ENCODE measurements at places on chromosomes 4 and X. TPM values are rescaled to one million over a fixed set of nuclear protein-coding genes. Genes with fewer than 3 reads are reported as not detected.

DNA sequence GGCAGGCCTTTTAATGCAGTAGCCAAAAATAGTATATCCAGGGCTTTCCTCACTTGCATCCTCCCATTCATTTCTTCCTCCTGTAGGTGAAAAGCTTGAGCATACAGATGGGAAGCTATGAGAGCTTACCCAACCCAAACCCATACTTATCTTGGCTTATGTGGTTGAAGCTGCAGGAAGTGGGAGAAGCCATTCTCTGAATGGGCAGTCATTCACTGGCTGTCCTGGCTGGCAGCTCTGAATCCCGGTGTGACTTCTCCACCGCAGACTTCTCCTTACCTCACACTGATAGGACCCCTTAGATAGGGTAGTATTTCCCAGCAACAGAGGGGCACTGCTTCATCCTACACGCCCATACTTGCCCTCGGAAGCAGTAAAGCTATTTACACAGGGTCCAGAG is 125.4 kb downstream of the AMMECR1 start:
- DNase-seq, result no peak

- no peak for DNase-seq
These were observed 92.6 kb downstream of the TSPAN5 start for GRCh38 chr4:98565681-98566301.

GRCh38 chrX:39808471-39808917 is 289.3 kb downstream of the BCOR start:
- no peak for DNase-seq

DNA sequence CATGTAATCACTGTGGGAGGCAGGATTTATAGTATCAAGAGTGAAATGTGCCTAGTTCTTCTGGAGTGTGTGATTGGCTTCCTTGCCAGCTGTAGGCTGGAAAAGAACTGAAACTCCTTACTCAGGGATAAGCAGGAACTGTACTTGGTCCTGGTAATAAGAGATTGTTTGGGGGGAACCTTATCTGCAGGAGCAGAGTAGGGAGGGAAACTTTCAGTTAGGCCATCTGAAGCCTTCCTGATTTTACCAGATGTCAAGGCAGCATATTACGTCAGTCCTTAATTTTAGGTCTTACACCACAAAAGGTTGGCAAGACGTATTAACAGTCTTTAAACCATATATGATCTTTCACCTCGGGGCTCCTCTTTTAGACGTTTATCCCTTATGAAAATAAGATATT is 231.5 kb upstream of the FMR1 start:
- no peak for DNase-seq

DNA sequence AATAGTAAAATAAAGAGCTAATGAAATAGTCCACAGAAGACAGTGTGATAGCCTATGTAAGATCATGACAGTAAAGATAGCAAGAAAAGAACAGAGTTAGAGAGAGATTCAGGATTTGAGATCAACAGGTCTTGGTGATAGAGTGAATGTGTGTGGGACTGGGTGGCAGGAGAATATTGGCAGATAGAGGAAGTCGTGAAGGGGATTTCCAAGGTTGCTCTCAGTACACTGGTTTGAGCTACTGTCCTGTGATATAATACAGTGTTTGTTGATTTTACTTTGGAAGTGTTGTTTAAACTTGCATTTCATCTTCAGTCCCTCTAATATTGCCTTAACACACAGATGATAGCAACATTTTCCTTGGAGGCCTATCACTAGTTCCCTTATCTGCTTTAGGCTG is 44.1 kb downstream of the DTHD1 start:
- no peak for DNase-seq

DNA sequence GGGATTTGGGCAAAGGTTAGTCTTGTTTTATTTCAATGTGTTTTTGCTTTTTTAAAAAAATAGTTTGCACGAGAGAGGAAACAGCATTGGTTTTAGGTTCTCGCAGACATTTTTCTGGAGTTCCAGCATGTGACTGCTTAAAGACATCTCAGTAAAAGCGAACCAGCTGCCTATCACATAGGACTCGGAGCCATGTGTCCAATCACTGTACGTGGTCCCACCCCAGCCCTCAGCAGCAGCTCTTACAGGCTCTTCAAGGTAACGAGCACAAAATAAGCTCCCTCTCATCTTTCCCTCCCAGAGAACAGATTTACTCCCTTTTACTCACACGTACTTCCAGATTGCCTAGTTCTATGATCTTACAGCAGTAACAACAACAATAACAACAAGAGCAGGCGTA is 68.7 kb downstream of the MCF2 start:
- DNase-seq, result no peak

DNA sequence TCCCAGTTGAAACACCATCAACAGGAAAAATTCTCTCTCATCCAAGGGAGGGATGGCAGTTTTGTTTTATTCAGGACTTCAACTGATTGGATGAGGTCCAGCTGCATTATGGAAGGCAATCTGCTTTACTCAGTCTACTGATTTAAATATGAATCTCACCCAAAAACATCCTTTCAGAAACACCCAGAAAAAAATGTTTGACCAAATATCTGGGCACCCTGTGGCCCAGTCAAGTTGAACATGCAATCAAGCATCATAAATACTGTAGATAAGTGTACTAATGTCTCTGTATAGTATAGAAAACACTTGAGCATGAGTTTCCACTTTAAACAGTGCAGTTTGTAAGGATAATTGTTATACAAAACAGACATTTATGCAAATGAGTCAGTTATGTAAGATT is 753.2 kb downstream of the ARAP2 start:
- no peak for DNase-seq

GRCh38 chrX:134184936-134185335 is 52.0 kb upstream of the CCDC160 start:
- no peak for DNase-seq

DNA sequence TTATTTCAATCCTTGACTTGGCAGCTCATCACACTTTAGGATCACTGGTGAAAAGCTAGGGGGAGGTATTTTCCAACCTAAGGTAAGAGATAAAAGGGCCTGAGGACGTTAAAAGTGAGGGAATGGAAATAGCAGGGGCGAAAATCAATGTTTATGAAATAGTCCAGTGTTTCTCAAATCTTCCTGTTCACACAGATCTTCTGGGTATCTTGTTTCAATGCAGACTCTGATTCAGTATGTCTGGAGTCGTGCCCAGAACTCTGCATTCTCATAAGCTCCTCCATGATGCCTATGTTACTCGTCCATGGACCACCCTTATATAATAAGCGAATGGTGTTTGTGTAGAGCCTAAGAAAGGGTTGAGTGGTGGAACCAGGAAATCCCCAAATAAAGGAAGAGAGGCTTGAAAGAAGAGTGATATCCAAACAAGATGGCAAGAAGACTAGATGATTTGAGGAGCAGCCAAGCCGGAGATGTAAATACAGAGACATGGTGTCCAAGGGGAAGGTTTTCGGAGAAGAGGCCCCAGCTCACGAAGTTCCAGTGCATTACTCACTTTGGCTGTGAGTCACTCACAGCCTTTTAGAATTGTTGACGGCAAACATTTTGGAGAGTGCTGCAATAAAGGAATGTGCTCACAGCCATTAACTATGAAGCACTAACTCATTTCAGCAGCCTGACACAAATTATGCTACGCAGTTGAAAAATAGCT is 215.6 kb upstream of the PPARGC1A start:
- DNase-seq, result no peak

GRCh38 chrX:119583431-119584059 is 9.2 kb downstream of the UBE2A start:
- DNase-seq, result no peak

- DNase-seq, result no peak
These were observed 101.5 kb downstream of the MXRA5 start for GRCh38 chrX:3244955-3245354.

DNA sequence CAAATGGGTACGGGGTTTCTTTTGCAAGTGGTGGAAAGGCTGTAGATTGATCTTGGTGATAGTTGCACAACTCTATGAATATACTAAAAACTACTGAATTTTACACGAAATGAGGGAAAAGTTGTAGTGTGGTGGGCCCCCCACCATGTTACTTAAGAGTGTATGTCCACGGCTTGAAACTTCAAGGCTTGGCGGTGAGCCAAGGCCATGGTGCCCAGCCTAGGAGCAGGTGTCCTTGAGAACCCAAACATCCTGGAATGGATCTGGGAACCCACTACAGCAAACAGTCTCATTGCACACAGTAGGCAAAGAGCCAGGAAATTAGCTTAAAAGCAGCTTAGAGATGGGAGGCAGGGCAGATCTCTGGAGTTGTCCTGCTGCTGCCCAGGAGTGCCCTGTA is 62.9 kb downstream of the BRCC3 start:
- no peak for DNase-seq

DNA sequence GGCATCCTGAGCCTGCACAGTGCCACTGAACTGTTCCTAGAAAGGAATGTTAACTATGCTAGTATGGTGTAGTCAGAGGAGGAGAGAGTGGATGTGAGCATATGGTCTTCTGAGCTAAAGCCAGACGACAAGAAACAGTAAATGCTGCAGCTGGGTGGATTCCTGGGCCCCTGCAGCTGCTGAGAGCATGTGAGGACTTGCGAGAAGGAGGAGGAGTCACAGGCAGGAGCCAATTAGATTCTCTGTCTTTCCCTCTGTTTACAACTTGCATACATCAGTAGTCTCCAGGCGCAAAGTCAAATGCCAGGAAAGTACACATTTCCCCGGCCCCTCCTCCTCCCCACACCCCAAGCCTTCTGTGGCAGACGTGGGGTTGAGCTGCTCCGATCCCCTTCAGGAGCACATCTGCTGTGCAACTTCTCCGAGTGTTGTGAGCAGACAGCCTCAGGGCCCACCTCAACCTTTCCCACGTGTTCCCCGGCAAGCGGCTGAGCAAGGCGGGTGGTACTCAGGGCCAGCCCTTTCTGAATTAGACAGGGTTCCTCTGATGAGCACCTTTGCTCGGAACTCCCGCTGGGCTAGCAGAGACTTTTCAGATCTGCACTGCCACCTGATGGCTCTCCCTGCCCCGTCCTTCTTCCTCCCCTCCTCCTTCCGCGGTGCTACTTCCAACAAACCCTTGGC is 108.7 kb upstream of the ATP6AP2 start:
- DNase-seq, result peak; percentile 32

GRCh38 chr4:36835246-36835645 is 409.3 kb upstream of the NWD2 start:
- DNase-seq, result no peak

DNA sequence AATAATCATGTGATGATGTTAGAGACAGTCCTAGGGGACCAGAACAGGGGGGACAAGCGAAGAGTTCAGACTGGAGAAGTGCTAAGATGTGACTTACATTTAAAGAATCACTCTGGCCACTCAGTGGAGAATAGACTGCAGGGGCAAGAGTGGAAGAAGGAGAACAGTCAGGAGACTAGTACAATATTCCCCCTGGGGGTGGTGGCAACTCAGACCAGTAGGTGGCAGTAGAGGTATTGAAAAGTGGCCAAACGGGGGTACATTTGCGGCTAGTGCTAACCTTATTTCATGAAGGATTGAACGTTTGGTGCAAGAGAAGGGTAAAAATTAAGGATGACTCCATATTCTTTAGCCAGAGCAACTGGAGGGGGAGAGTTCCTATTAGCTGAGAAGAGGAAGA is 2.7 kb upstream of the BMX start:
- peak; percentile 69 for DNase-seq

DNA sequence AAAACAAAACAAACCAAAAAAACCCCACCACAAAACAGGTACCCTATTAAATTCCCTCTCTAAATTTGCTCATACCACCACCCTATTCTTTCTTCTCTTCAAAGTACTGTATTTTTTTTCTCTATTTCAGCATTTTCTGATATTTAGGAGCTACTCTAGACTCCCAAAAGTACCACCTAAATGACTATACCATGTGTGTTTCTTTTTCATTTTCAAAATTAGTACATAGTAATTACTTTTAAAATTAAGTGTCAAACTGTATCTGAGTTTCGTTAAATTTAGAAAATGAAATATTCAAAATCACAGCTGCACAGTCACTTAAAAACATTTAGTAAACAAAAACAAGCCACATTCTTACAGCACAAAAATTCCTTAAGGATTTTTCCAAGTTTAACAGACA is 161.7 kb downstream of the FBXW7 start:
- no peak for DNase-seq

- no peak for DNase-seq
These were observed 84.1 kb upstream of the HELT start for GRCh38 chr4:184934184-184934583.

DNA sequence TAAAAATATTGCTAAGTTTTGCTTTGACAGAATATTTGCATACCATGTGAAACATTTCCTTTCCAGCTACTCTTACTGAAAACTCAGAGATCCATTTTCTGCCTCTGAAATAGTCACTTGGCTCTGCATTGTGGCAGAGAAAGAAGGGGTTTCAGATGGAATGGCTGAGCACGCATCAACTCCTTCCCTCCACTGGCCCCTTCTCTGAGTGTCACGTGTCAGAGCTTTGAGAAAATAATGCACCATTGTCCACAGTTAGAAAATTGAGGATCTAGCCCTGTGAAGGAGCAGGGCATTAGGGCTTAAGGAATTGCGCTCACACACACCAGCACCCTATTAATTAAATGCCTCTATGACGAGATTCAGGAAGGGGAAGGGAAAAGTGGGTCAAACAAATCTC is 78.8 kb upstream of the FAT4 start:
- no peak for DNase-seq

DNA sequence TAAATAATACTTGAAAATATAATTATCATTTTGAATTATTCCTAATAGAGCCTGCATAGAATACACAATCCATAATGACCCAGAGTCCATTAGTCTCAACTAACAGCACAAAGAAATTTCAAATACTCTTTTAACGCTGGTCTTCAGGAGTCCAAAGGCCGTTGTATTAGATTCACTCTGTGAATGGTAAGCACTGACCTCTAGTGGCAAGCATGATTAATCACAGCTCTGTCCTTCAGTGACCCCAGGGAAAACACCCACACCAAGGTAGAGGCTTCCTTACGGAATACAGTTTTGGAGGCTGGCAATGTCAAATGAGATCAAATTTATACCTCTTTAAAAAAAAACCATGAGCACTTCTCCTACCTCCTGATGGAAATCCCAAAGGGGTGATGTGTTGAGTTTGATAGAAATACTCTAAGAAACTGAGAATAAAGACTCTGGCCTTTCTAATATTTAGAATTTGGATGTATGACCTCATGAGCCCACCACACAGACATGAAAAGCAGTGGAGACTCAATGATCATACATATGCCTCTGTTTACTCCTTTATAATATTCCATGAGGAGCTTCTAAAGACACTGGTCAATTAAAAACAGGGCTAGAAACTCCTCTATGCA is 147.2 kb upstream of the DKK2 start:
- peak; percentile 10 for DNase-seq

GRCh38 chrX:16978193-16978984 is 31.9 kb downstream of the REPS2 start:
- no peak for DNase-seq

- no peak for DNase-seq
These were observed 28.9 kb downstream of the OFD1 start for GRCh38 chrX:13763489-13763888.

LRIT3 gene
- 0.07 TPM for total RNA-seq

HS3ST1 gene
- total RNA-seq, result 0.44 TPM

UGT2A1 gene
- total RNA-seq, result 0.34 TPM

RPL9 gene
- total RNA-seq, result 1,191 TPM

HELT gene
- 0.28 TPM for total RNA-seq

CTAG1B gene
- not detected for total RNA-seq

HDAC8 gene
- total RNA-seq, result 22.5 TPM

TLR10 gene
- total RNA-seq, result 0.30 TPM

Measured in WTC11 (cell line).